Aorta (tissue), 5 donors: ENCODE measurements at places on chromosomes 7 and 10. TPM values are rescaled to one million over a fixed set of nuclear protein-coding genes. Genes with fewer than 3 reads are reported as not detected.

TAS2R4 gene
- 1.6 TPM for total RNA-seq

MSS51 gene
- total RNA-seq = 6.3 TPM

- no peak overlapping the region for H3K27ac ChIP-seq
- no peaks in the 10 kb centered on the region for H3K36me3 ChIP-seq
- no peak for DNase-seq
Measured at GRCh38 chr7:22176791-22177412, 180.1 kb downstream of the RAPGEF5 start.

DNA sequence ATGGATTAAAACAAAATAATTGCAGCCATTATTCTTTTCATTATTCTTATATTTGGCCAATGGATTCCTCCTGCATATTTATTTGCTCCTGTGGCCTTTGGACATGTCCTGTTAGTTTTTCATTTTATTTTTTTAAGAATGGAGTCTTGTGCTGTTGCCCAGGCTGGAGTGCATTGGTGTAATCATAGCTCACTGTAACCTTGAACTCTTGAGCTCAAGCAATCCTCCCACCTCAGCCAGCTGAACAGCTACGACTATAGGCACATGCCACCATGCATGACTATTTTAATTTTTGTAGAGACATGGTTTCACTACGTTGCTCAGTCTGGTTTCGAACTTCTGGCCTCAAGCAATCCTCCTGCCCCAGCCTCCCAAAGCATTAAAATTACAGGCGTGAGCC is 42.7 kb upstream of the SRI start:
- no peak overlapping the region for H3K4me3 ChIP-seq
- H3K4me1 ChIP-seq = no peaks in the 10 kb centered on the region
- H3K27ac ChIP-seq = no peak overlapping the region
- no peaks in the 10 kb centered on the region for H3K36me3 ChIP-seq
- H3K27me3 ChIP-seq = no peaks in the 10 kb centered on the region
